GM12891 (cell line): ENCODE measurements at places on chromosomes 3 and 15.

- no peak for DNase-seq
Measured at GRCh38 chr3:51940648-51941462, 849 bp downstream of the RRP9 start.

- DNase-seq, result no peak
Measured at GRCh38 chr15:33200444-33200843, 5.9 kb upstream of the FMN1 start.

GRCh38 chr3:100086401-100086800 lies 27.9 kb downstream of the FILIP1L start:
- no peak for DNase-seq

GRCh38 chr3:66490984-66491383 lies 9.8 kb downstream of the LRIG1 start:
- DNase-seq, result no peak

- DNase-seq, result no peak
Measured at GRCh38 chr3:107699682-107700081, 176.9 kb downstream of the BBX start.

GRCh38 chr15:31452595-31453557 lies 126.2 kb downstream of the KLF13 start:
- DNase-seq, result no peak

- DNase-seq, result no peak
Measured at GRCh38 chr15:74377831-74378766, 10.7 kb upstream of the CYP11A1 start.

GRCh38 chr15:45149060-45149459 lies 19.3 kb downstream of the DUOX1 start:
- no peak for DNase-seq

- DNase-seq, result no peak
Measured at GRCh38 chr3:141279077-141279967, 47.7 kb downstream of the PXYLP1 start.

GRCh38 chr3:31355807-31356206 lies 176.9 kb upstream of the STT3B start:
- DNase-seq, result no peak

- DNase-seq, result no peak
Measured at GRCh38 chr3:170425491-170426239, 7.0 kb downstream of the CLDN11 start.

DNA sequence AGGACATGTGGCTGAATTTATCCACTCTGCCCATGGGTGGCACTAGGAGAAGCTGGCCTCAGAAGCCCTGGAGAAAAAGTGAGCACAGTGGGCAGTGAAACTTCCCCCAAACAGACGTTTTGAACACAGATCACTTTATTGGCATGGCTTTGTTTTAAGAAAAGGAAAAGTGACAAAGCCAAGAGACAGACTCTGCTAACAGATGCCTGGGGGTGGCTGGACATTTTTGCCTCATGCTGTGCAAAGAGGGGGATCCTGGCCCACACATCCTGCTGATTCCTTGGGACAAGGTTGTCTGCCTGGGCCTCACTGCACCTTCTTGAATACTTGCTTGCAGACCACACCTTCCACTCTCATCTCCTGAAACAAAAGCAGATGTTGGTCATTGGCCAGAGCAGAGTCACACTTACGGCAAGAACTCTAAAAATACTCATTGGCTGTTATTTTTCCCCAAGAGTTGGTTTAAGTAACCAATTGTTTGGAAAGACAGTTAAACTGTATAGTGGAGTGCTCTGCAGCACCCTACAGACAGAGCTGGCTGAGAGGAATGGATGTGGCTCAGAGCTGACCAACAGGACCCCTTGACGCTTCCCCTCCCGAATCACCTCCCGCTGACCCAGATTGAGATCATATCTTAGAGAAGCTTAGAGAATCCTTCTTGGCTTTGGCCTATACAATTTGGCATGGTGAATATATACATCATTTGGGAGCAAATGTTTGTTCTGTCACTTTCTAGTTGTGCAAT lies 22.0 kb downstream of the RBP1 start:
- DNase-seq, result no peak

DNA sequence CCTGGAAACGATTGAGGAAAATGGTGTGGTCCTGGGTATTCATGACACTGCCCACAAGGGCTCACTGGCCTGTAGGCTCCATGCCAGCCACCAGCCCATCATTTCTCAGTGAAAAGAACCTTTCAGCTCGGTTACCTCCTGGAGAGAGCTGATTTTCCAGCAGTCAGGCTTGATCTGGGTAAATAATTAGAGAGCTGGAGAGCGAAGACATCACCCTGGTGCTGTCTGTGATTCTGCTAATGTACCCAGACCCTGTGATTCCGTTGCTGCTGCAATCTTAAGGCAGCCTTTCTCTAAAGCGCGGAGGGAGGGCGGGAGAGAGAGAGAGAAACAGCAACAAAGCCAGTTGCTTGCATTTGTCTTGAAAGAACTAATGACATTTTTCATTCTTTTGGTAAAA lies 221.9 kb upstream of the TOPAZ1 start:
- DNase-seq, result no peak

GRCh38 chr15:76483752-76484151 lies 147.2 kb downstream of the ISL2 start:
- DNase-seq, result no peak

GRCh38 chr15:101669744-101670143 lies 17.6 kb upstream of the TM2D3 start:
- no peak for DNase-seq

- no peak for DNase-seq
Measured at GRCh38 chr15:37079726-37080125, 20.6 kb downstream of the MEIS2 start.

DNA sequence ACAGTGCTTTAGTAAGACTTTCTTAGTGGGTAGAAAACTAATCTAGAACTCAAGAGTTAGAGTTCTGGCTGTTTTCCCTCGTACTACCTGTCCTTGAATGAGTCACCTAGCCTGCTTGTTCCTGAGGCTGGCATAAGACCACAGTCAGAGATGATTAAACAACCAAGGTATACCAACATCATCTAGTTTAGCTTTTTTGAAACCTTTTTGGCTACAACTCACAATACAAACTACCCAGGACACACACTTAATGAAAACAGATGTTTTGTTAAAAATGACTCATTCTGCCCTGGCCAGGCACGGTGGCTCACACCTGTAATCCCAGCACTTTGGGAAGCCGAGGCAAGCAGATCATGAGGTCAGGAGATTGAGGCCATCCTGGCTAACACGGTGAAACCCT lies 4.6 kb downstream of the MCCC1 start:
- no peak for DNase-seq
